Stimulated activated CD8-positive, alpha-beta memory T cell treated with anti-CD3 and anti-CD28 coated beads, Interleukin-4, amount 100 ng/mL, for 4 hours (primary cell): ENCODE measurements at places on chromosomes 2 and 18.

DNA sequence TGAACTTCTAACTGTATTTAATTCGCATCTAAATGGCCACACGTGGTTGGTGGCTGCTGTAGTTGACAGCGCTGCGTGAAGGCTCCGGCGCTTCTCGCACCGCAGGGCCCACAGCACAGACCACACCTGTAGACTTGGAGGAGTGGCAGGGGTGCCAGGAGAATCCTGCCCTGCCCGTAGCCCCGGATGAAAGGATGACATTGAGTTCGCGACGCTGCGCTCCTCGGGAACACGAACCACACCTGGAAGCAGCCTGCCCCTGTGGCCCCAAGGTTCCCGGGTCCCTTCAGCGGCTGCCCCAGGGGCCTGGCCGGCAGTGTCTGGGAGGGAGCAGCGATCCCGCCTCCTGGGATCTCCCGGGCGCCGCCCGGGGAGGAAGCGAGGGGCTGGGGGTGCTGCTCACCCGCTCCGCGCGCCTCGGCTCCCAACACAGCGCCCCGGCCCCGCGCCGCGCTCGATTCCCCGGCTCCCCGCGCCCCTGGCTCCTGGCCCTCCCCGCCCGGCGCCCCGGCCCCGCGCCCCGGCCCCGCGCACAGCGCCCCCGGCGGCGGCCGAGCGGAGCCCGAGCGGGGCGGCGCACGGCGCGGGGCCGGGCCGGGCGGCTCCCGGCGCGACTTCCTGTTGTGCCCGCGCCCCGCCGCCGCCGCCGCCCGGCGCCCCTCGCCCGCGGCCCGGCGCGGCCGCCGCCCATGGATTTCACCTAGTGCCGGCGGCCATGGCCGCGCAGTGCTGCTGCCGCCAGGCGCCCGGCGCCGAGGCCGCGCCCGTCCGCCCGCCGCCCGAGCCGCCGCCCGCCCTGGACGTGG is at the start of gene RNPEPL1:
Gene RNPEPL1 (plus strand): TSS at position 613 of the 806 bp plus-strand sequence. CDS start 103 bp downstream, at position 716.
- DNase-seq = no peak

DNA sequence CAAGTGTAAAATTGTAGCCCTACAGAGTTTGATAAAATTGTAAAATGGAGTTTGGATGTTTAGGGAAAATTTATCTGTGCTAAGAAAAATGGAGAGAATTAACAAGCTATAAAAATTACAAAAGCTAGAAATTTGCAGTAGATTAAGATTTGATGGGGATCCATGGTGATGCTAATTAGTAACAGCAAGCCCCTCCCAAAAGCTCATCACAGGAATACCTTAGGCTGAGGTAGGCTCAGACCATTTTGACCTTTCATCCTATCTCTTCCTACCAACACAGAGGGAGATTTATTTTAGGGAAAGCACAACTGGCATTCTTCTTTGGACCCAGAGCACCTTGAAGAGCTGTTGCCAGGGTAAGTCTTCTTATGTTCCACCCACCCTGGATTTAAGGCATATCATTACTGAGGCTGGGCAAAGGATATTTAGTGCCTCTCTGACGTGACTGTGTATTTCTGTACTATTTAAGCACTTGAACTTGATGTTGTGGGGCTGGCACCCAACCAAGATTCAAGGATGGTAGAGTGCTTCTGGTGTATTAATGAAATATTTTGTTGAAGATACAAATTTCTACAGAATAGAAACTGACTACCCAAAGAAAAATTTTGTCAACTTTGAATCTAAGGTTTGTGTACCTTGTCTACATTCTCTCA is 70.8 kb upstream of the SLC39A10 start:
- no peak for DNase-seq

- no peak for DNase-seq
These were observed 645.2 kb downstream of the SLC4A3 start for GRCh38 chr2:220272656-220273055.

GRCh38 chr18:58829263-58829662 is 35.4 kb upstream of the ZNF532 start:
- DNase-seq = no peak

GRCh38 chr2:208359632-208359986 is 47.0 kb upstream of the PTH2R start:
- no peak for DNase-seq

DNA sequence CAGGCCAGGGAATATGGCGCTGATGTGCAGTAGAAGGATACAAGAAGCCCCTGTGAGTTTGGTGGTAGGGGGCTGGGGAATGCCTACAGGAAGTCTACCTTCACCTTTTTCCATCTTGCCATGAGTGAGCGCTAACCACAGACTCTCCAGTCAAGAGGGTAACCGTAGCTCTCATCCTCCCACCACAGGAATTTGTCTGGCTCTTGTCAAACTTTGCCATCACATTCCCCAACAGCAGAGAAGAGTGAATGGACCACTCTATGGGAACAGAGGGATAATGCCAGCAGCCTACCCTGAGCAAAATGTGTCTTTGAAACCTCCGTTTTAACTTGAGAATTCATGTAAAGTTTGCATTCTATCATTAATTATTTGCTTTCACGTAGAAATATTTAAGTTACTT is 168.3 kb downstream of the NRP2 start:
- DNase-seq = no peak

DNA sequence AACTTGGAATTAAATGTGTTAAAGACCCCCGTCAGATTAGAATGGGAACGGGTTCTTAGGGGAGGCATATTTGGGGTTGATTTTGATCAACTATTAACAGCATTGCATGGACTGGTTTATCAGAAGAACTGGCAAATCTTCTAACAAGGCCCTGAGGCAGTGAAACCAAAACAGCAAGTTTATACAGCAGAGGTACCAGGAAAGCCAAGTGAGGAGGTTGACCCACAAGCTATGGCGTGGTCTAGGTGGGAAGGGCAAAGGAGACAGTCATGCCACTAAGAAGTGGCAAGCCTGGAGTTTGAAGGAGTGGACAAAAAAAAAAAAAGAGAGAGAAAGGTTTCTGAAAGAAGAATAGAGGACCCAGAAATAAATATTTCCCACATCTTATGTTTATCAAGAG is 187.0 kb downstream of the MREG start:
- no peak for DNase-seq

DNA sequence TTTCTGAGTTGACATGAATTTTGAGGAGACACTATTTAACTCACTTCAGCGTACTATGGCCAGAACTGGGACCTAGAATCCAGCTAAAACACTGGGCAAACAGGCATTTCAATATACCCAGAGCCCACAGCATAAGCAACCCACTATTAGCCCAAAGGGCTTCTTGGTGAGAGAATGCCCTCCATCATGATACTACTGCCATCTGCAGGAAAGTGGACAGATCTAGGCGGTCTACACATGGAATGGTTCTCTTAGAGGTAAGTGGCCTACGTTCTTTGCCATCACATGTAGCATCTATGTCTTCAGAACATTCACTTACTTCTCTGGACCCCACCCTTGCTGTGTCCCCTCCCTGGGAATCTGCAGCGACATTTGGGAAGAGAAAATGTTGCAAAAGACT is 181.3 kb upstream of the LINC00305 start:
- DNase-seq = no peak

- no peak for DNase-seq
These were observed 20.3 kb upstream of the CYP1B1 start for GRCh38 chr2:38095996-38096861.

DNA sequence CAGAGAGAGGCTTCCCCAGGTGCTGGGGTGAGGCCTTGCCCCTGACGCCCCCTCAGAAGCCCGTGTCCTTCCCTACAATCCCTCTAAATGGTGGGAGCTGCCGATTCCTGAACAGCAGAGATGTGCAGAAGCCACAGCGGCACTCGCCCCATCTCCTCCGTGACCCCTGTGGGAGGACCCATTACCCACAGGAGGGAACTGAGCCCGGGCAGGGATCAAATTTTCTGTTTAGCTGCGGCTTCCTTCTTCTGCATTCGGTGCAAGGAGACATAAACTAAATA is 181.2 kb upstream of the RAB6C start:
- DNase-seq = no peak

DNA sequence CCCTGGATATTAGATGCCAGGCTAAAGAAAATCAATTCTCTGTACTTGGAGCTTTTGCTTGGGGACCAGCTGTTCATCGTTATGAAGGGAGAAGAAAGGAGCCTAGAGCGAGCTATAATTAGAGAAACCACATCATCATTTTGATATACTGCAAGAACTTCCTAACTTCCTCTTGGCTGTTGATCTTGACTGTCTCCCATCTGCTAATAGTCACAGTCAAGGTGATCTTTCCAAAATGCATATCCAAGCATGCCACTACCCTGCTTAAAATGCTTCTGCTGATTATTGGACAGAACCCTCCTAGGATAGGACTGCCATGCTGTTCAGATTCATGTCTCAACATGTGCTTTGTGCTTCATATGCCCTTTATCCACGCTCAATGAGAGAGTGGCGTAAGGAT is 54.8 kb downstream of the RAPGEF4 start:
- no peak for DNase-seq

DNA sequence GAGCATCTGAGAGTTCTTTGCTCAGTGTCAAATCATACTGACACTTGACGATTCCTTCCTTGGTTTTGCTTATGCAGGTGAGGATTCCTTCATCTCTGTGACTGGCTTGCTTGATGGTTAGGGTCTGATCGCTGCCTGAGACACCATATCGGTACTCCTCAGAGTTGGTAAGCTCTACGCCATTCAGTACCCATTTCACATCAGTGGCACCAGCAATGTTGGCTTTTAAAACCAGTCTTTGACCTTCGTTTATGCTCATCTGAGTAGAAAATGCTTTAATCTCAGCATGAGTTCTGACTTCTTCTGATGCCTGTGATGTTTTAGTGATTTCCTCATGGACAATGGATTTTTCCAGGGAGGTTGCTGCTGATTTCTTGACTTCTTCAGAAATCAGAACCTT is 48.4 kb downstream of the PLEKHA3 start:
- DNase-seq = no peak

- DNase-seq = no peak
These were observed 2.3 kb downstream of the SIX2 start for GRCh38 chr2:45006942-45007287.

GRCh38 chr2:191899410-191899809 is 52.5 kb upstream of the CAVIN2 start:
- DNase-seq = no peak

GRCh38 chr2:101419096-101419663 is 31.9 kb upstream of the CREG2 start:
- DNase-seq = peak; percentile 35

DNA sequence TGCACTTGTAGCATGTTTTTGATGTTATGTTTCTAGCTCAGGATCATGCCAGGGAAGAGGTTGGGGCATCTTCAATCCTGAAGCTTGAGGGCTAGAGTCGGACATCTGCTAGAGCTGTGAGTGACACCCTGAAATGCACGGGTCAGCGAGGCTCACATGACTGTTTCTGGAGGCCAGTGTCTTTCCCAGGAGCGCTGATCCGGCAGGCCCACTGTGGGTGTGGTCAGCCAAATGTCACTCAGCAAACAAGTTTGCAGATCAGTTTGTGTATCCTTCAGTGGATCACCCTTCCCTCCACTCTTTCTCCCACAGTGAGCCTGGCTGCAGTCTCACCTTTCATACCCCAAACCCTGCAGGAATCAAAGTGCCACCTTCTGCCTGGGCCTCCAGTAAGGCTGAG is 23.0 kb upstream of the ARHGEF4 start:
- DNase-seq = no peak

DNA sequence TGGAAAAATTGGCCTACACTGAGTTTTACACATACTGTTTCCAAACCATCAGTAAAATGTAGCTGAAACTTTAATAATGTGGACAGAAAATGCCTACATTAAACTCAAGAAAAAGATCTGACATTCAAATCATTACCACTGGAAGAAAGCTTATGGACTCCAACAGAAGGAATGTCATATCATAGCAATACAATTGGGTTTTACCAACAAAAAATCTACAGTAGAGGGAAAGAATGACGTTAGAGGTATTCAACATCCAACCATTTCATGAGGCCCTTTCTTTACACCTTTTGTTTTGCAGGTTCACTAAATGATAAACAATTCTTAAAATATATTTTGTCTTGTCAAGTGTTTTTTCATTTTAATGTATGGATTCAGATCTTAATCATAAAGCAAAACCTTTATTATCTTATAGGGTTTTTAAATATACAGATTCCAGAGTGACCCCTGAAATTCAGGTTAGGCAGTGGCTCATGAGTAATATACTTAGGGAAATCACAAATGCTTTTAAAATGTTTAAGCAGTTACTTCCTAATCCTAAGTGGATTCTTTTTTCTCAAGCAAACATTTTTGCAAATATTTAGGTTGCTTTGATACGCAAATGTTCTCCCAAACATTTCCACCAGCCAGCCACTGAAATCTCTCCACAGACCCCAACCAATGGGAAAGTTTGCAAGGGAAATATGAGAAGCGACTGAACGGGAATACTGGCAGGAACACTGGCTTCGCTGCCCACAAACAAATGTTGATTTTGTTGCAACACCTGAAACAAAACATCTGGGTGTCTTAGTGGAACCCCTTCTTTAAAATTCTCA is 168.7 kb downstream of the TCF4 start:
- no peak for DNase-seq

DNA sequence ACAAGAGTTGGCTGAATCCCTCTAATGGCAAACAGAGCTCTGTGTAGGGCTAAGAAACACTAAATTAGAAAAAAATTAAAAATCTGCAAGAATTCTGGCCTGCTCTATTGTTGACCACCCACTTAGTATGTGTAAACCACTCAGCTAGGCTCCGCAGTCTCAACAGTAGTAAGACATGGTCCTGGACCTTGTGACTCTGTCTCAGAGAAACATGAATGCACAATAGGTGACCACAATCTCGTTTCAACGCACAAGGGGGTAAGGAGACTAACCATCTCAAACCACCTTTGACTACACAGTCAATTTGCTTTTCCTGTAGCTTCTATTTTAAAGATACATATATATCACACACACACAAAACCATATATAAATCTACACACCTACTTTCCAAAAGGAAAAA is 16.5 kb downstream of the SEPTIN10 start:
- no peak for DNase-seq

DNA sequence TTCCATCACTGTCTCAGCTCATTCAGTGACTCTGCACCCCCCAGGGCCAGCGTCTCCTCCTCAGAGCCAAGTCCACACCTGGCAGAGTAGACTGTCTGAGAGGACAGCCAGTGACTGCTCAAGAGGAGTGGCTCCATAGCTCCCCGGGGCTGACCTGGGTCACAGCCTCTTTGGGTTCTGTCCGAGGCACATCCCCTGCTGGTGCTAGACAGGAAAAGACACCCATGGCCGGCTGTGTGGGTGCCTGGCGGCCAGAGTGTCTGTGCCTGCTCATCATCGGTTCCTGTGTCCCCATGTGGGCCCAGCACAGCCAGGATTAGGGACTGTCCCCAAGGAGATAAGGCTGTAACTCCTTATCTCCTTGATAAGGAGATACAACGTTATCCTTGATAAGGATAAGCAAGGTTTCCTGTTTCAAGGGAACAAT is 3.5 kb upstream of the CROCC2 start:
- DNase-seq = no peak

DNA sequence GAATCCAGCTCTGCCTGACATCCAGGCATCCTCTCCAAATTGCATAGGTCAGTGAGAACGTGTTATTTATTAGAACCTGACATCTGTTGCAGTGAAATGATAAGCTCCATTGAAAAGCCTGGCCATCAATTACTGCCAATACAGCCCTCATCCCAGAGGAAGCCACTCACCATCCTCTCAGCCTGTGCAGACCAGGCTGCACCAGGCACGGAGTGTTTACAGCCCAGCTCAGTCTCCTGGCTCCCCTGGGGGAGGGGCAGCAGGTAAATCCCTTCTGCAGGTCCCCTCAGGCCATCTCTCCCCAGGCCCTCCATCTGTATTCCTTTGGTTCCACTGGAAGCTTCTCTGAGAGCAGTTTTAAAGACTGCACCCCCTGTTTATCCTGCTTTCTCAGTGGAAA is 82.6 kb upstream of the FOSL2 start:
- DNase-seq = no peak
